ENCODE measurements at places on chromosomes 12 and 14.

DNA sequence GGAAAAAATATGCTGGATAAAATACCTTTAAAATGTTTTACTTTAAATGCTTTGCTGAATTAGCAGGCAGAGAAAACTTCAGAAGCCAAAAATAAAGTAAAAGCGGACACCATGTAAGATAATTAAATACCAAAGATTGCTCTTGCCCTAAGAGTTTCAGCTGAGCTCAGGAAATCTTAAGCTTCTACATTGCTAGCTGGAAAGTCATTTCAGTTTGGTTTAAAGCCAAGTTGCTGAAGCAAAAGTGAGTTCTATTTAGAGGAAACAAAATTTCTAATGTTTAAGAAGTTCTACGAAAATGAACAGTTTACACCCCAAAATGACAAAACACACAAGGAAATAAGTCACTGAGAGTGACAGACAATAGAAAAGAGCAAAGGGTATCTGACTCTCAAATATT is 310.0 kb downstream of the ADAMTS20 start:
- DNase-seq = no peak

- DNase-seq = no peak
Measured at GRCh38 chr12:121579981-121580868, 598 bp downstream of the KDM2B start.

DNA sequence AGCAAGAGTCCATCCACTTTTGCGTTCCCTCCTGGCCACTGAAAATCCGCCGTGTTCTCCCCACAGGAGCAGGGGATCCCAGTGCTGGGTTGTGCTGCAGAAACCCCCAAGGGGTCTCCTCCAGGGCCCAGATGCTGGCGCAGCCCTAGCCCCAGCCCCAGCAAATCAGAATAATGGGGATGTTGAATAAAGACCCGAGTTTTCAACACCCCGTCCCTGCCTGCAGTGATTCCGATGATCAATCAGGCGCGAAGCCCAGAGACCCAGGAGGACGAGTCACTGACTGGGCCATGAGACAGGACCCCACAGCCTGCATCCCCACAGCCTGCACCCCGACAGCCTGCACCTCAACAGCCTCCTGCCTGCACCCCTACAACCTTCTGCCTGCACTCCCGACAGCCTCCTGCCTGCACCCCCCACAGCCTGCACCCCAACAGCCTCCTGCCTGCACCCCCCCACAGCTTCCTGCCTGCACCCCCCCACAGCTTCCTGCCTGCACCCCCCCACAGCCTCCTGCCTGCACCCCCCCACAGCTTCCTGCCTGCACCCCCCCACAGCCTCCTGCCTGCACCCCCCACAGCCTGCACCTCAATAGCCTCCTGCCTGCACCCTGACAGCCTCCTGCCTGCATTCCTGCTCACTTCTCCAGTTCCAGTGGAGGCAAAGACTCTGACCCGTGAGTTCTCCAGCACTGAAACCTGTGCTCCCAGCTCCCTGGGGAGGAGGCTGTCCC is 37.2 kb downstream of the TNFAIP2 start:
- DNase-seq = no peak

DNA sequence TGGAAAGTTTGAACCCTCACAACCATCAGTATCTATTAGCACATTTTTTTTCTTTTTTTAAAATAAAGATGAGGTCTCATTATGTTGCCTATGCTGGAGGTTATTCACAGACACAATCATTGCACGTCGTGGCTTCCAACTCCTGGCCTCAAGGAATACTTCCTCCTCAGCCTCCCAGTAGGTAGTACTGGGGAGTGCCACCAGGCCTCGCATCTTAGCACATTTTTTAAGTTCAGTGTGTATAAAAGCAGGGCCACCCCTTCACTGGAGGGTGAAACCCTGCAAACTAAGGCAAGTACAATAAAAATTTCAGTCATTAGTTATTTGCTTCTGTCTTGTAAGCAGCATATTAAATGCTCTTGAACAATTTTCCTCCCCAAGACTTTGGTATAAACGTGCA is 114.2 kb upstream of the SINHCAF start:
- DNase-seq = no peak
